ENCODE measurements at places on chromosomes 2 and 18. TPM values are rescaled to one million over a fixed set of nuclear protein-coding genes. Genes with fewer than 3 reads are reported as not detected.

DNA sequence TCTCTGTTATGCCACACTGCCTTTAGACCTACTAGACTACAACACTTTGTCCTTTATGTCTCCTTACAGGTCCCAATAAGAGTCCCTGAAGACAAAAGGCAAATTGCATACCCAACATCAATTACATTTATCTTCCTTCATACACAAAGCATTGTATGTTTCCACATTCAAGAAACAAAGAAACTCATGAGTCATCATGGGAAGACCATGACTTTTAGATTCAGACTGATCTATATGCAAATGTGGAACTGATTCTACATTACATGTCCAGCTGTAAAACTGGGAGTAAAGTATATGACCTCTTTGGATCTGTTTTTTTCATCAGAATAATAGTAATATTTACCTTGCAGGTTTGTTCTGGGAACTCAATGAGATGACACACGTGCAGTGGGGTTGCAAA is 25.2 kb upstream of the HNMT start:
- DNase-seq: no peak

CPLX4 gene
- total RNA-seq: not detected

- peak; percentile 69 for DNase-seq
Measured at GRCh38 chr18:70469916-70470315, 181.1 kb downstream of the SOCS6 start.

DNA sequence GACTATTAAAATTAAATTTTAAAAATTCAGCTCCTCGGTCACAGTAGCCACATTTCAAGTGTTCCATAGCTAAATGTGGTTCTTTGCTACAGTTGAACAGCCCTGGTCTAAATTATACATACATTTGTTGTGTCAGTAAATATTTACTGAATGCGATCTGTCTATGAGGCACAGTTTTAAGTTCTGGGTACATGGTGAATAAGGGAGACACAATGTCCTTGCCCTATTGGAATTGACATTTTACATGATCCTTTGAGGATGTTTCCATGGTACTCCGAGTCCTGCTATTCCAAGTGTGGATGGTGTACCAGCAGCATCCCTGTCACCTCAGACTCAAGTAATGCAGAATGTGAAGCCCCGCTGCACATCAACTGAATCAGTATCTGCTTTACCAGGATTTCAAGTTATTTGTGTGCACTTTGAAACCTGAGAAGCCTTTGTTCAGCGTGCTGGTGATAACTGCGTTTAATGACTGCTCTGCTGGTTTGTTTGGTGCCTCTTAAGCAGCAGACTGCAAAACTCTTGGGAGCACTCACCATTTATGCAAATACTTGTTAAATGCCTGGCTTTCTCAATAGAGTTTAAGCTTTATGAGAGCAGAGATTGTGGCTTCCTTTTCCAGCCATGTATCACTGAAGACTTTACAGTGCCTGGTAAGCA is 1.5 kb downstream of the GALNT1 start:
- DNase-seq: no peak

- no peak for DNase-seq
Measured at GRCh38 chr2:54371460-54372065, 84.6 kb upstream of the SPTBN1 start.

DNA sequence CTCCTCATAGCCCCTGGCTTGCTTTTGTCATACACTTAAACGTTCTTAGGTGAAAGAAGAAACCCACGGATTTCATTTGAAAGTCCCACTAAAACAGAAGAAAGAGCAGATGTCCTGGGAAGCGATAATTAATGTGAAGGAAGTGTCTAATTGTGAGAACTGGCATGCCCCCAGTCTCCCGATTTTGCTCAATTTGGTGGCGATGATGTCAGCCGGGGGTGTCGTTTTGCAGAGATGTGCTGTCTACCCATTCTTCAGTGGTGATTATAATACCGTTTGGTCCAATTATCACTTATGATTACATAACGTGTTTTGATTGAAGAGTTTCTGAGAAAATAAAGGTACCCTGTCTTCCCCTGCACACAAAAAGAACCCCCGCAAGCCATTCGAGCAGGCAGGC is 103.1 kb downstream of the RTN4 start:
- no peak for DNase-seq

PSMA8 gene
- 0.23 TPM for total RNA-seq

DNA sequence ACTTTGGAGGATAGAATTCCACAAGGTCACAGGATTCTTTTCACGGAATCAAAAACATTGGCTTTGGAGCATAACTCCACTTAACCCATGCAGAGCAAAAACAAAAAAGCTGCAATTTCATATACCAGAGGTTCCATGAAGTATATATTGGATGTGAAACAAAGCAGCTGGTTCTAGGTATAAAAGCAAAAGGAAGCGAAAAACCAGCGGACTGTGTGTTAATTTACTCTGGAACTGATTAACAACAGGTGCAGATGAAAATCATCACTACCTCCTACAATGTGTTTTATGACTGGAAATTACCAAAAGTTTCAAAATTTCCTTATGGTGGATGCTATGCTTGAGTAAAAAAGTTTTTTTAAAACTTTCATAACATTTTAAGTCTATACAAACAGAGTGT is 54.4 kb upstream of the LINC00305 start:
- DNase-seq: no peak

STAT4 gene
- total RNA-seq: 1.1 TPM

GRCh38 chr2:63850649-63851048 is 9.0 kb downstream of the UGP2 start:
- DNase-seq: no peak

DNA sequence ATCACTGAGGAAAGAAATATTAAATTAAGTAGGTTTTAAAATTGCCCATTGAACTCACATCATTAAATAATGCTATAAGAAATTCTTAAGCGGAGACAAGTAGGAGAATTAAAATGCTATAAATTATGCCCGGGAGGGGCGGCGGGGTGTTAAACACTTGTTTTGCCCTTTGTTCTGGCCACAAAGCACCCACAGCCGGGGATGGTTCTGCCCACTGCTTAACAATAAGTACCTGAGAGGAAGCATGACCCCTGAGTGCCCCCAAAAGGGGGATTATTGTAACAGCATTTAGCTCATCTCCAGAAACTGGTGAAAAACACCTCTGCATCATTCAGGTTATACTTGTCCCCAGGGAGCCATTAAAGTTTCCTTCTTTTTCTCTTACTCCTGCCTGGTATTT is 332.7 kb upstream of the POU3F3 start:
- no peak for DNase-seq

DNA sequence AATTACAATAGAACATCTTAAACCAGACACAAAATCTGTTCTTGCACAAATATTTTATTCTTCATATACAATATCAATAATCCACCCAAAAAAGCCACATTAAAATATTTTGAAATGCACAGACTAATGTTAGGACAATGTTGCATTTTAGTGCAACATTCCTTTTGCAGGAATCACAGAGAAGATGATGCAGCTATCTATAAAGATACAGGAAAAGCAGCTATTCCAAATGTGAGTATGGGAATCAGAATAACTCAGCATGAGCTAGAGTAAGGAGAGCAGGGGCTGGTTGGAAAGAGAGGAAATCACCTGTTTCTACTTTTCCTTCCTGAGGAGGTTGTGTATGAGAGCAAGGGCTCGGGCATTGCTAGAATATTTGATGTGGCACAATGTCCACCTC is 4.8 kb downstream of the C2orf66 start:
- DNase-seq: no peak

CAPN13 gene
- total RNA-seq: not detected

DSG4 gene
- total RNA-seq: not detected

CRYBA2 gene
- total RNA-seq: not detected

- DNase-seq: peak; percentile 26
Measured at GRCh38 chr2:134460583-134460998, 206.7 kb downstream of the MGAT5 start.

DNA sequence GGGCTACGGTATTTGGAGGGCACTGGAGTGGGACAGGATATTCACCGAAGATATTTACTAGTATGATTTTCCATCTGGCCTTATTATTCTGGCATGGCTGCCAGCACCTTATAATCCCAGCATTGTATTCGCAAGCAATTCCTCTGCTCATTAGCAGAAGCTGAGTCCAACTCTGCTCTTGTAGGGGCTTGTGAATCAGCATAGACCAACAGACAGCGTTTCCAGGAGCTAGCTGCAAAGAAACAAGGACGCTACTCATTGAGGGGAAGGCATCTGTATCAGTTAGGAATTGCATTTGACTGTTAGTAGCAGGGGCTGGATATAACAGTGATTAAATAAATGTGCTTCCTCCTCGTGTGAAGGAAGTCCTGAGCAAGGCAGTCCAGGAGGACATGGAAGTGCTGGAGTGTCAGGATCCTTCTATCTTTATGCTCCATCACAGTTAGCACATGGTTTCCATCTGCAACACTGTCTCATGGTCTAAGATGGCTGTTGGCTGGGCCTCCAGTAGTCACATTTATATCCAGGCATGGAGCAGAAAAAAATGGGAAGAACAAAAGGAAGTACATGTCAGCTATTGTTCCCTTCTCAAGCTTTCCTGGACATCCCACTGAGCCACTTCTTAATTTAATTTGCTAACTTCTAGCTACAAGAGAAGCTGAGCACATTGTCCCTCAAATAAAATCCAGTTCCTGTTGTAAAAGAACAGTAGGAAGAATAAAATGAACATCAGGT is 214.1 kb downstream of the C1D start:
- no peak for DNase-seq

DNA sequence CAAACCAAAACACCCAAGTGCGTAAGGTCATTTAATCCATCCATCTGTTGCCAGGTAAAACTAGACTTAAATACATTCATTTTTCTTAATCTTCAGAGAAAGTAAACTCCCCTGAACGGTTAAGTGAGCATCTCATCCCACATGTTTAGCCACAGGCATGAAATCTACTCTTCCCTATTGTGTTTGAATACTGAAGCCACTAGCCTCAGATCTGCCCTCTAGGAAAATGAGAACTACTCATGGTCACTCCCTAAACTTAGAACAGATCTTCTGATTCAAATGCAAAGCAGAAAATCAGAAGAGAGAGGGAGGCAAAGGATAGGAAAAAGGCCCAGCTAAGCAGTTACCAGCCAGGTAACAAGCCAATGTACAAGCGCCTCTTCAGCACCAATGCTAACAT is 7.1 kb downstream of the TMEM247 start:
- no peak for DNase-seq

SCYGR4 gene
- total RNA-seq: not detected

DNA sequence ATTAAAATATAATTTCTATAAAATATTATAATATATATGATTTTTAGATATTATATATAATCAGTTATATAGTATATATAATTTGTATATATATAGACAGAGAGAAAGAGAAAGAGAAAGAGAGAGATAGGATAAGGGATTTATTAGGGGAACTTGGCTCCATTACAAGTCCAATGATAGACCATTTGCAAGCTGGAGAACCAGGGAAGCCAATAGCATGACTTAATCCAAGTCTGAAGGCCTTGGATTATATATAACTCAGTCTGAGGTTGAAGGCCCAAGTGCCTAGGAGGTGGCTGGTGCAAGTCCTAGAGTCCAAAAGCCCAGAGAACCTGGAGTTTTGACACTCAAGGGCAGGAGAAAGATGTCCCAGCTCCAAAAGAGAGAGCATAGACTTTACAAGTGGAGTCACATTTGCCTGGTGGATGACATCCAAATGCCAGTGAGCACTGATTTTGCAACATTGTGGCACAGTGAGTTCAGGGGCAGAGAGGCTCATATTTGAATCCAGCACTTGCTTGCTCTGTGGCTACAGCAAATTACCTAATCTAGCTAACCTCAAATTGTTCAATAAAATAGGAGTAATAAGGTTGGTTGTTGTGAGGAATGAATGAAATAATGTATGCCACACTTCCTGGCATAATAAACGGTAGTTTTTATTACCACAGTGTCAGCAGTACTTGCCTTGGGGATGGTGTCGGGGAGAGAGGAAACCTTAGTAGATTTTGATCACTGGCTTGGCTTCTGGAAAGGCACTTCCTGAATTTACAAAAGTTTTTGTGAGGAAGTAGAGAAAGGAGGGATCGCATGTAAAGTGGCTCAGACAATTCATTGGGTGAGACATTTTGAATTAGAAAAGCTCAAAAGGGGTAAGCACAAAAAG is 69.6 kb upstream of the CD28 start:
- no peak for DNase-seq
